Activated CD4-positive, alpha-beta T cell treated with anti-CD3 and anti-CD28 coated beads, Interleukin-2, amount 50 U/mL, for 24 hours (primary cell): ENCODE measurements at places on chromosomes 6 and 20.
A peak's percentile ranks its signal among the peaks of the same experiment; 100 is the strongest.

DNA sequence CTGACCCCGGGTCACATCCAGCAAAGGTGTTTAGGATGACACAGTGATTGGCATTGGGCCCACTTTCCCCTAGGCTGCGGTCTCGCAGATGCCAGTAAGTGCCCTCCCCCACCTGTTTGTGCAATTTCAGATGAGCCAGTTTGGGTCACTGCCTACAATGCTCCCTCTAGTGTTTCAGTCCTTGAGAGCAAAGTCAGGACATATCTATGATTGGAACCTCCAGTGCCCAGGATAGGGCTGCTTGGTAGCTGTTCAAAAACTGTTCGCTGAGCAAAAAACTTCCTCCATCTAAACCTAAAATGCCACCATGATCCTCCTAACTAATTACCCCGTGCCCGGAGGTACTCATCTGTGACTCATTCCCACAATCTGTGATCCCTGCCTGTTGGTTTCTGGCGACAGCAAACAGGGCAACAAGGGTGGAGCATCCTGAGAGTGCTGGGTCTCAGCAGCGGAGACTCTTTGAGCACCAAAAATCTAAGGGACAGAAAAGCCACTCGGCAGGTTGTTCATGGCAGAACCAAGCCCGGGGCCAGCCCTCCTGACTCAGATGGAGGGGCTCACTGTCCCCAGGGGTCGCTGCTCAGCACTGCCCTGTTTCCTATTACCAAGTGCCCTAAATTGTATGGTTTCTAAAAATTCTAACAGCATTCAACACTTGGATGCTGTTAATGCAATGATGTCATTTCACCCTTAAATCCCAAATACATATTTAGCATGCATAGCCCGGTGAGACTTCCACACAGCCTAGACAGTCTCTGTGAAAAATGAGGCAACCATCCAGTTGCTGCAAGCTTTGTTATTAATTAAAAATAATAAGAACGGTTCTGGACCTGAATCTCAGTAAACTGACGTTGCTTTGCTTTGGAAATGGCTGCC is 5.0 kb downstream of the VSX1 start:
- DNase-seq = no peak

DNA sequence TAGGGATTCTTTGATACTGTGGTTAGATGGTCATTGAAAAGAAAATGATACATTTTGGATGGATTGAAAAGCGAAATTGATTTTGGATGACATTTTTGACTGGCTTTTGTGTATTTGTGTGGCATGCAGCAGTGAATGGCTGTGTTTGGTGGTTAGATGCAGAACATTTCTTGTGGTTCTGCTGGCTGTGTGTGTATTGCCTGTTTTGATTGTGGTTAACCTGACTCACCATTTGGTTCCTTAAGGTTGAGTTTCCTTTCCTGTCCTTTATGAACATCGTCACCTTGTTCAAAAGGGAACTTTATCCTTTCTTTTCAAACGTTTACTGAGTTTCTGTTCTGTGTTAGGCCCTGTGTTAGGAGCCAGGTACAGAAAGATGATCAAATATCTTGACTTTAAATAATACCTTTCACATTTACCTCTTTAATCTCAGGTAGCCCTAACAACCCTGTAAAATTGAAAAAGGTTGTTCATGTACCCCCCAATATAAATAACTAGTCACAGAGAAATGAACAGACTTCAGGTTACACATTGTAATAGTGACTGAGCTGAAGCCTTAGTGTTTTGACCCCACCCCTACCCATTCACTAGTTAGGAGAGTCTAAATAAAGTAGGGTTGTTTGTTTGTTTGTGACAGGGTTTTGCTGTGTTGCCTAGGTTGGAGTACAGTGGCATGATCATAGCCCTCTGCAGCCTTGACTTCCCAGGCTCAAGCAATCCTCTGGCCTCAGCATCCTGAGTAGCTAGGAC is 23.8 kb downstream of the ANKS1A start:
- peak; percentile 32 for DNase-seq

DNA sequence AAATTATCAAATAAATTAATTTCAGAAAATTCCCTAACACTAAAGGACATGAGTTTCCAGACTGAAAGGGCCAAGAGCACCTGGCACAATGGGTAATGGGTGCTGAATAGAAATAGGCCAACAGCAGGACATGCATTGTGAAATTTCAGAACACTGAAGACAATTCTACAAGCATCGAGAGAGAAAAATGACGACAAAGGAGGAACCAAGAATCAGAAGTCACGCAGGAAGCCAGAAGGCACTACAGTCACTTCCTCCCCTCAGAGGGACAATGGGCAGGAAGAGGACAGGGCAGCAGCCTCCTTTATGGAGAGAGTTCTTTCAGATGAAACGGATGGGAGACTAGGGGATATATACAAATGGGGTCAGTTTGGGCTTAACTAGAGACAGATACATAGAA is 29.6 kb downstream of the PCNA start:
- DNase-seq = no peak

DNA sequence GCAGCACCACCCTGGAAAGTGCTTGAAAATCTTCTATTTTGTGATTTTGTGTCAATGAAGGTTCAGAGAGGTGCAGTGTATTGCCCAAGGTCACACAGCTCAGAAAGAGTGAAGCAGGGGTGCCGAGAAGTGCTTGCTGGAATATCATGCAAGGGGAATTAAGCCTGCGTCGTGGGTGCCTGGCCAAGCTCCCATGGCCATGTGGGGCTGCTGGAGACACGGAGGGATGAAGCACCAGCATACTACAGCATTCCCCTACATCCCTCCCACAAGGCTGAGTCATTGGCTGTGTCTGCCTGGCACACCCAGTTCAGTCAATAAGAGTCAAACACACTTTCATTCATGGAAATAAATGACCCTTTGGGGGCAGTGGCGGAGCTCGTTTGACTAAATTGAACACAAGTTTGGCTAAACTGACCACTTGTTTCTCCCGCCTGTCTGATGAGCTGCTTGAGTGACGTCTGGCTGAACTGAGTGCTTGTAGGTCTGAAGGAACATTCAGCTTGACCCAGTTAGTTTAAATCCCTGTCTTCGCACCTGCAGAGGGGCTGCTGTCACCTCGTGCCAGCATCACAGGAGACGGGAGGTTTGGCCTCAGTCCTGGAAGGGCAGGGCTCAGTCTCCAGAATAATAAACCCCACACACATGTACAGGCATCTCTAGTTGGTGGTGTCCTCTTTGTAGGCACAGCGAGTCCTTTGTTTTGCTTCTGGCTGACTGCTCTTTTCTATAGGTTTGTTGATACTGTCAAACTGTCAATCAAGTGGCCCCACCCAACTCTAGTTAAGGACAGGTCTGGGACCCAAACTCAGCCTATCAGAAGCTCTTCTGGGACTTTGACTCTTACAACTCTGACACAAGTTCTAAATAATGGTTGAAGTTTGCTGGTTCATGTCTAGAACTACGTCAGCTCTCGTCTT is 8.4 kb upstream of the TGM2 start:
- DNase-seq = no peak

DNA sequence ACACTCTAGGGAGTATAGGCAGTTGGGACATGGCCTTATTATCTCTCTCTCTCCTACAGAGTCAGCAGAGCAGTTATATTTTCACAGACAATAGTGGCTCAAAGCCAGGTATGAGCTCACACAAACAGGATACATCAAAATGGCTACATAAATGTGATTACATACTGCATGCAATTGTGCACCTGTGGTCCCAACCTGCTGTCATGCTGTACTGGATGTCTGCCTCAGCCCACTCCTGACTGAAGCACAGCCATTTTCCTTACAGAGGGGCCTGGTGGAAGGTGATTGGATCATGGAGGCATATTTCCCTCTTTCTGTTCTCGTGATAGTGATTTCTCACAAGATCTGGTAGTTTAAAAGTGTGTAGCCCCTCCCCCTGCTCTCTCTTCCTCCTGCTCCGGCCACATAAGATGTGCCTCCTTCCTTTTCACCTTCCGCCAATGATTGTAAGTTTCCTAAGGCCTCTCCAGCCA is 37.0 kb upstream of the SAMHD1 start:
- DNase-seq = no peak

- no peak for DNase-seq
Measured at GRCh38 chr6:151088599-151088935, 151.2 kb upstream of the AKAP12 start.

DNA sequence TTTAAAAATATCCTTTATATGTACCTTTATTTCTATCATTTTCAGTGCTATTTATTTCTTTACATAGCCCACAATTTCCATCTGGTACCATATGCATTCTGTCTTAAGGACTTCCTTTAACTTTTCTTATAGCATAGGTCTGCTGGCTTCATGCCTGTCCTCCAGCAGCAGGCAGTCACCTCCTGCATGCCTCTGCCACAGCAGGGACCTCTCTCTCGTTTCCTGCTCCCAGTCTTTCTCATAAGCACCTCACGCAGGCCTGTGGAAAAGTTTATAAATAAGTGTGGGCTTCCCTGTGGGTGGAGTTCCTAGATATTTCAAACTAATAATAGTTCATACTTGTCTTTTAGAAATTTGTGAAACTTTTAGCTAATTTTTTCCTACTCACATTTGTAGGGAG is 133.9 kb downstream of the KCNQ5 start:
- no peak for DNase-seq

DNA sequence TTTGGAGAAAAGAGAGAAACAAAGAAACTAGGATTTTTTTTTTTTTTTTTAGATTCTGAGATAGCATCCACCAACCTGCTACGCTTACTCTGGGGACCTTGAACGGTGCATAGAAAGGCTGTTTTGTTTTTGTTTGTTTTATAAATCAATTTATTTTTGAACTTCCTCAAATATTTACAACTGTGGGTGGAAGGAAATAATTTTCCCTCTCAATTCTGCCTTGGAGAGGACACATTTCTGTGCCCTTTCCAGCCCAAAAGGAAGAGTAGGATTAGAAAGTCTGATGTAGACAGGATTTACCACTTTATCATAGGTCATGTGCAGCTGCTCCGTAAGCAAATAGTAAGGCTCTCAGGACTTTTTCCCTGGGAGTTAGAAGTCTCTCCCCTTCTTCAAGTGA is 190.5 kb downstream of the NKAIN2 start:
- DNase-seq = no peak

GRCh38 chr20:60361761-60362395 is 403.7 kb downstream of the CDH26 start:
- DNase-seq = no peak

DNA sequence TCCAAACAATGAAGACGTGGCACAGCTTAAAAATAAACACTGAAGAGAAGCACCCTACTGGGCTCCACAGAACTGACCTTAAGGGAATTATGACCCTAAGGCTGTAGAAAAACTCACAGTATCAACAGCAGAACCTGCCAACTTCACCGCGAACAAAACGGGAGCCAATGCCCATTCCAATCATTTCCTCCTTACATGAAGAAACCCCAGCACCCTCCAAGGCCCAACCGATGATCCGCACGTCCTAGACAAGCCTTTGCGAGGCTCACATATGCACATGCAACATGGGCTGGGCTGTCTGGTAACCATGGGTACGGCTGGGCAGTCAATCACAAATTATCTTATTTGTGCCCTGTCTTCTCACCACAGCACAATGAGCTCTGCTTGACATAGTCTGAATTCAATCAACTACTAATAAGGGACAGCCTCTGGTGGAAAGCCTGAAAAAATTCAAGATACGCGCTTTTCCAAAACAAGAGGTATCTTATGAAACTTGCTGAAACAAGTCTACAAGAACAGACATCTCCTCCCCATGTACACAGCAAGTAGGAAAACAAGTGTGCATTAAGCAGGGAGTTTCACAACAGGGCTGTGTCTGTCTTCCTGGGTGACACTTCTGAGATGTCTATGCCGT is 1.7 kb downstream of the DIDO1 start:
- DNase-seq = no peak

GRCh38 chr20:37526238-37526838 is 1.3 kb downstream of the BLCAP start:
- DNase-seq = no peak

- no peak for DNase-seq
Measured at GRCh38 chr20:51591871-51592270, 49.4 kb upstream of the NFATC2 start.

- no peak for DNase-seq
Measured at GRCh38 chr20:11935212-11936154, 17.8 kb downstream of the BTBD3 start.

DNA sequence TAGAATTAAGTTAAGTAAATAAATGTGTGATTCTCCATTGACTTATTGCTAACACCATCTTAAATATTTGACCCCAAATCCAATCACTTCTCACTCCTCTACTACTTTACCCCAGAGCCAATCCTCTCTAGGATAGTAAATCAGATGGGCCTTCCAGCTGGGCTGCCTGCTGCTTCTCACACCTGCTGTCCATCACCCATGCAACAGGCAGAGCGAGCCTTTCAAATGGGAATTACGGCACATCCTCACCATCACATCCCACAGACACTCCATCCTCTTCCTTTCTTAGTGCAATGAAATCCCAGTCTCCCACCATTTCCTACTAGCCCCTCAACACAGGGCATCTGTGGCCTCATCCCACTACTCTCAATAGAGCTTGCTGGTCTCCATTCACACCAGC is 34.0 kb downstream of the HLA-F start:
- DNase-seq = no peak

- no peak for DNase-seq
Measured at GRCh38 chr20:34083137-34083536, 28.9 kb downstream of the EIF2S2 start.

- DNase-seq = peak; percentile 25
Measured at GRCh38 chr6:33018904-33019303, 9.5 kb upstream of the HLA-DOA start.

DNA sequence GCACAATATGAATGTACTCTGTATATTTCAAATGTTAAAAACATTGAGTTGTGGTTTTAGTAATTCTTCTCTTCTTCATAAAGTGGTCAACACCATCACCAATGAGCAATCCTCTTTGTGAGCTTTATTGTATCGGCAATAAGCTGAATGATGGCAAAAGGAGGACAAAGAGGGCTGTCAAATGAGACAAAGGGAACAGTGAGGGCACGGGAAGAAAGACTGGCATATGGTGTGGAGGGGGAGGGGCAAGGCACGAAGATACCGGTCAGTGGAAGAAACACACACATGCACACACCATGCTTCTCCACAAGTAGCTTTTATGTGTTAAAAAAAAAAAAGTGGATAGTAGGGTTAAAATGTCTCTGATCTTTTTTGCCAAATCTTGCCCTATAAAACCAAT is 506.8 kb upstream of the CITED2 start:
- DNase-seq = no peak

GRCh38 chr6:153980171-153980570 is 58.9 kb upstream of the OPRM1 start:
- no peak for DNase-seq

- no peak for DNase-seq
Measured at GRCh38 chr20:4721719-4722118, at the start of gene PRND. TSS of gene PRND (plus strand) at chr20:4721909. CDS start at chr20:4724552, 2,643 bp downstream.
